BJ (cell line): ENCODE measurements at places on chromosomes 1 and 21.
A peak's percentile ranks its signal among the peaks of the same experiment; 100 is the strongest.

- no peak for DNase-seq
These were observed 441.6 kb downstream of the PLPP3 start for GRCh38 chr1:56137521-56138505.

DNA sequence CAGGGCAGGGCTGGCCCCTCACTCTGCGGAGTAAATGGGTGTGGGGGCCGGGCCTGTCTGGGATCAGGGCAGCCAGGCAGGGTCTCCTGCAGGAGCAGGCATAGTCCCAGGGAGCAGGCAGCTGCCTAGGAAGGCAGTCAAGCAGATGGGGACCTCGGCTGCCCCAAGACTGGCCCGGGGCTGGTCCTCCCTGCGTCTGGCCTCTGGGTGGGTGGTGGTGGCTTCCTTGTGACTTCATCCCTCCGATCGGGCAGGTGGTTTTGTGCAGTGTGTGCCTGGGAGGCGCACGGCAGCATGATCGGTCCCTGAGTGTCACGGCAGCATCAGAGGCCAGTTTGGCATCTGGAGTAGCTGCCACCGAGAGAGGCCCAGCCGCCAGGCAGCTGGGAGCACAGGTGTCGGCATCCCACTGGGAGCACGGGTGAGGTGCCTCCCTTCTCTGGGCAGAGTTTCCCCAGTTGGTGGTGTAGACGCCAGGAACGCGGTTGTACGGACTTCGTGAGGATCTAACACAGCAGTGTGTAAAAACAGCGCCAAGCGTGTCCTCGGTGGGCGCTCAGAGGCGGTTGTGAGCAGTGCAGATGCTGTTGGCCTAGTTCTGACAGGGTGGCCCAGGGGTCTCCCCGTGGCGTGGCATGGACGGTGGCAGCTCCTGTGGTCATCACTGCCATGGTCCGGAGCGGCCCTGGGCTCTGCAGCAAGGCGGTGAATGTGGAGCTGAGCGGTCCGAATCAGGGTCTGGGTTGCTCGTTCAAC, 45.9 kb downstream of the PRKCZ start:
- DNase-seq = no peak

GRCh38 chr1:221683681-221684080, 58.2 kb downstream of the DUSP10 start:
- DNase-seq = no peak

- no peak for DNase-seq
These were observed 51.4 kb downstream of the NGF start for GRCh38 chr1:115286431-115287205.

DNA sequence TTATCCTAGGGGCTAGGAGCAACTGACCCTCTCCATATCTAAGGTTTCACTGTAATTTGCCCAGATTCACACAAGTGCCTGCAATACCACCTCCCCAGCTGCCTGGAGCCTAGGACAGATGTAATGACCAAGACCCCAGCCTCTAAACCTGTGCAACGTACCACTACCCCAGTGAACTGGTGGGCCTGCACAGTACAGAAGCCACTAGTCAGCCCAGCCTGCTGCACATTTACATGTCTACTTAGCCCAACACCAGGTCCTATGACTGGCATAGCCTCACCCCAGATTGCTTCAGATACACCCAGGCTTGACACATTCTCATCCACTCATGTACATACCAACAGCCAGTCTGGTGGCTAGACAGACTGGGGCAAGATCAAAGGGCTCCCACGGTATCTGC, 1336.6 kb downstream of the BRINP3 start:
- no peak for DNase-seq

- no peak for DNase-seq
These were observed 120.3 kb upstream of the VAMP3 start for GRCh38 chr1:7650801-7651200.

DNA sequence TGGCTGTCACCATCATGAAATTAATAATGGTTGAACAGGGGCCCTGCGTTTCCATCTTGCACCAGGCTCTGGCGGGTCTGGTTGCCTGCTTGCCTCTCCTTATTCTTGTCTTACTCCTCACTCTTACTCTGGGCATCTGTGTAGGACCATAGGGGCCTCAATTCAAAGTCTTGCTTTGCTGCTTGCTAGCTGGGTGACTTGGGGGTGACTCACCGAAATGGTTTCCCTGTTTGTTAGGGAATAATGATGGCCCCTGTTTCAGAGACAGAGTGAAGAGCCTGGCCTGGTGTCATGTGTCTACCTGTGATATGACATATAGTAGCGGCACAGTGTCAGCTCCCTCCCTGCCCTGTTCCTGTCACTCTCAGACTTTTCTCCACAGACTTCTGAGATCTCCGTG, 24.6 kb downstream of the KCNC4 start:
- DNase-seq = no peak

DNA sequence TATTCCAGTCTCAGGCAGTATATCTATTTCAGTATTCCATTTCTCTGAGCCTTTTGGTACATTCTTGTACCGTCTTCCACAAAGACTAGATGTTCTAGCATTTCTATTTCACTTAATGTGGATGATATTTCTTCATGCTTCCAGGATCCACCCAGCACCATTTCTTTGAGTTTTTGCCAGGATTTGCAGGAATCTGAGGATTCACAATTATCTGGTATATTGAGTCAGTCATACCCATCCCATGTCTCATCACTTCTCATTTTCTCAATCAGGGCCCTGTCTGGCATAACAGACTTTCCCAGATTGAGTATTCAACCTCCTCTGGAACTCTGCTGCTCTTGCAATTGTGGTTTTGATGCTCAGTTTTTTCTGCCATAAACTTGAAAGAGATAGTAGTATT, 20.9 kb upstream of the COL11A1 start:
- DNase-seq = peak; percentile 41

- no peak for DNase-seq
These were observed 12.6 kb upstream of the RCSD1 start for GRCh38 chr1:167617153-167618147.
